ENCODE measurements at places on chromosomes 6 and 20.
A peak's percentile ranks its signal among the peaks of the same experiment; 100 is the strongest.

GRCh38 chr6:19892260-19892659 is 55.1 kb downstream of the ID4 start:
- DNase-seq, result no peak

DNA sequence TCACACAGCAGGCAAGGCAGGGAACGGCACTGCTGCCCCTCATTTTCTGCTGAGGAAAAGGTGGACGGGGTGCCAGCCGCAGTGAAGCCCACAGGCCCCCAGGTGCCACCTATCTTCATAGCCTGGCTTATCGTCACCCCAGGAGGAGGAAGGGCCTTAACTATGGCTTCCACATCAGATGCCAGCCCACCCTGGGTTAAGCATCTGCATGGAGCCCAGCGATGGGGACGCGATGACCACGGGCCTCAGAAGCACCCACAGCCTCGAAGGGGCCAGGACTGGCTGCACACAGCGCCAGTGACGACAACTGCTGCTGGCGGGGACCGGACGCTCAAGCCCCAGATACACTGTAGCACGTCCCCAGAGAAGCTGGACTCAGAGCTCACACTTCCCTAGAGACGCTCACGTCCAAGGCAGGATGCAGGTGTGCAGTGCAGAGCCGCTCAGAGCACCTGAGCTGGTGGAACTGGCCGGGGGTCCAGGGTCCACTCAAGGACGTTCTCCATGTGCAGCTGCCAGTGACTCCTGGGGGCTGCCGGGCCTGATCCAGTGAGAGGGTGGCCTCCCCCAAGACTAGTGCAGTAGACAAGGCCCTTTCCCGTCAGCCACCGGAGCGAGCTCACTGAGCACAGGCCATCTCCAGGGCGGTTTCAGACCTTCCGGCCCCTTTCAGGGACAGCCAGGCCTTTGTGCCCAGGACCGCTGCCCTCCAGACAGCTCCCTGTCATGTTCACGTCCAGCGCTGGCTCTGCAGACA is 83.0 kb downstream of the YTHDF1 start:
- no peak for DNase-seq

- DNase-seq, result no peak
Measured at GRCh38 chr6:125346201-125346925, 44.6 kb upstream of the HDDC2 start.

DNA sequence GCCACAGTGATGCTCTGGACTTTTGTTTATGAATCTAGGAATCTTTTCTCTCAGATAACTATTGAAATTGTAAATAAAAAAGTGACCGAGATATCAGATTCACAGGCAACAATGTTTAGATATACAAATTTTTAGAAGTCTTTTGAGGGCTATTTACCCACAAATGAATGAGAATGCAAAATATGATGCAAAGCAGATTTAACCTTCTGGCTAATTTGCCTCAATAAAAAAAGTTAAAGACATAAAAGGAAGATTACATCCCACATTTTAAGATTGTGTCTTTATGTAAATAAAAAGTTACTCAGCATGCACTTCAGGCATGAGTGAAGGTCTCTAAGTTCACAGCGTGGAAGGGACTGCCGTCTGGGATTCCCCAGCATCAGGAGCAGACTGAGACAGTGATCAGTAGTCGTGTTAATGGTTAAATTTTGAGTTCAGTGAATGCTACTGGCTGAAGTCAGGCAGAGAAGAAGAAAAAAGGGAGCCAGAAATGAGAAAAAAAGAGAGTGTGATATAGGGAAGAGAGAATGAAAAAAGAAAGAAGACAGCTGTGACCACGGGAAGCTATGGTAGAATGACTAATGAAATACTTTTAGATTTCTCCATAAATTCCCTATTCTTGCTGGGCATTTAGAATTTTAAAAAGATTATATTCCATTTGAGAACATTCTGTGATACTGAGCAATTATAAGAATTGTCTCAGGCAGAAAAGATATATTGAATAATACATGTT is 93.6 kb downstream of the MYB start:
- DNase-seq, result no peak

GRCh38 chr20:10487142-10488136 is 52.3 kb downstream of the SLX4IP start:
- no peak for DNase-seq

- DNase-seq, result no peak
Measured at GRCh38 chr6:79134699-79135474, 56.8 kb upstream of the PHIP start.

DNA sequence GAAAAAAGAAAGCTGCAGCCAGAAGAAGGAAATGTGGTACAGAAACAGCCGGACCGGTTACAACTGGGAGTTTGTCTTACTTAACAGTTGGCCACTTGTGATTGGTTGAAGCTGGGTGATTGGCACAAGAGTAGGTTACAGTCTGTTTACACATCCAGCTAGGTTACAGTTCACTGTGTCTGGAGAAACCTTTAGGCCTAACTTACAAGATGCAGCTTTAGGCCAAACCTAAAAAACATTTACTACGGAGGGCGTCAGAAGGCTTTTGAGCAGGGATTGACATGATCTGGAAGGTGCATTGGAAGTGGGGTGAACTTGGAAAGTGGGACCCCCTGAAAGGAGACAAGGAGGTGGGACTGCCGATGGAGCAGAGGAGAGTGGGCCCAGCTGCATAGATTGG is 122.3 kb downstream of the BANF2 start:
- no peak for DNase-seq

- DNase-seq, result no peak
Measured at GRCh38 chr6:2542858-2543218, 207.9 kb downstream of the MYLK4 start.

GRCh38 chr6:13524801-13525508 is 37.6 kb upstream of the GFOD1 start:
- no peak for DNase-seq

DNA sequence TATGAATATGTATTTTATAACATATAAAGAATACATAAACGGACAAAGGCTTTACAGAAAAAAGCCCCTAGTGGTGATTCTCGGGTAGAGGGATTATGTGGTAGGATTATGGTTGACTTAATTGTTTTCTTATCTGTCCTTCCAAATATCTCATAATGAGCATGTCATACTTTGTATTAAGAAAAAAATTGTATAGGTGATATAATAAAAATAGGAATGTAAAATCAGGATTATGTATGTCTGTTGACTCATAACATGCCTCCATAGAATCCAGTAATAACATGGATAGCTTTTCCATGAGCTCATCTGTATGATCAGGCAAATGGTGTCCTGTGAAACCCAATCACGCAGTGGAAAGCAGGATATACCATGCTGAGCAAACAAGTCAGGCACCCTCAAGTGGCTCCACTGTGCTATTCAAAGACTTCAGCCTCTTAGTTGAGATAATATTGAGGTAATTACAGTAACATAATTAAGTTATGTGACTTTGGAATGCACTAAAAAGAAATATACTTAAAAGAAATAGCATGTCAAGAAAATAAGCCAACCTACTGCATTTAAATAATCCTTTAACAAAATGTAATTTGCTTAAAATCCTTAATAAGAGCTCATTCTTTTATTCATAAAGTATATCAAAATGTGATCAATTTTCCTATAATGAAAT is 39.6 kb upstream of the PRELID3B start:
- DNase-seq, result peak; percentile 44

DNA sequence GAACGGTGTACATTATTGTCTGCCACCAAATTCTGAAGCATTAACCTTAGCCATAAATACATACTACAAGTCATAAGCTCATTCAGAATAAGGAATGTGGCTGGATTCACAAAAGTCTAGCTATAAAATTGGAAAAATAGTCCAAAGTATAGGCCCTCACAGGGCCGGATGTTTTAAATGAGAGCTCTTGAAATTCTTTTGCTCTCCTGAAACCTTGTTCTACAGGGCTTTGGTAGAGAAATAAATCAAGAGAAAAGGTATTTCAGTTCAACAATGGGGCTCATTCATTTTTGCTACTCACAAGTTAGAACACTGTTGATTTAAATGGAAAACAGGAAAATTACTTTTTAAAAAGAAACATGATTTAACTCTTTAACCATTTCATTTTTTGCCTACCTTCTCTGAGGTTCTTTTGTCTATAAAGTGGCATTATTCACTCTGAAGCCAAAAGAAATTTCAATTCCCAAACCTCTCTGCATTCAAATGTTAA is 58.0 kb downstream of the PREP start:
- no peak for DNase-seq

DNA sequence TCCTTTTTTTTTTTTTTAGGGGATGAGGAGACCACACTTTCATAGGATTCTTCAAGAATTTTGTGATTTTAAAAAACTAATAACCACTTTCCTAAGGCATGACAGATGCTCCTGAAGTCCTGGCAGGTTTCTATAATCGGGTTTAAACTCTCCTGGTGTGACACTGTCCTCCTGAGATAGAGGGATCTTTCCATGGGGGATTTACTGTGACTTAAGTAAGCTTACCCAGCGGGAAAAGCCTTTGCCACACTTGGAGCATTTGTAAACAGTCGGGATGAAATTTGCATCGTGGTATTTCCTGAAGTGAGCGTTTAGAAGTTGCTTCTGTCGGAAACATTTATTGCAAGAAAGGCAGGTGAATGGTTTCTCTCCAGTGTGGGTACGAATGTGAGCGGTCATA is 16.6 kb downstream of the CTCFL start:
- no peak for DNase-seq

DNA sequence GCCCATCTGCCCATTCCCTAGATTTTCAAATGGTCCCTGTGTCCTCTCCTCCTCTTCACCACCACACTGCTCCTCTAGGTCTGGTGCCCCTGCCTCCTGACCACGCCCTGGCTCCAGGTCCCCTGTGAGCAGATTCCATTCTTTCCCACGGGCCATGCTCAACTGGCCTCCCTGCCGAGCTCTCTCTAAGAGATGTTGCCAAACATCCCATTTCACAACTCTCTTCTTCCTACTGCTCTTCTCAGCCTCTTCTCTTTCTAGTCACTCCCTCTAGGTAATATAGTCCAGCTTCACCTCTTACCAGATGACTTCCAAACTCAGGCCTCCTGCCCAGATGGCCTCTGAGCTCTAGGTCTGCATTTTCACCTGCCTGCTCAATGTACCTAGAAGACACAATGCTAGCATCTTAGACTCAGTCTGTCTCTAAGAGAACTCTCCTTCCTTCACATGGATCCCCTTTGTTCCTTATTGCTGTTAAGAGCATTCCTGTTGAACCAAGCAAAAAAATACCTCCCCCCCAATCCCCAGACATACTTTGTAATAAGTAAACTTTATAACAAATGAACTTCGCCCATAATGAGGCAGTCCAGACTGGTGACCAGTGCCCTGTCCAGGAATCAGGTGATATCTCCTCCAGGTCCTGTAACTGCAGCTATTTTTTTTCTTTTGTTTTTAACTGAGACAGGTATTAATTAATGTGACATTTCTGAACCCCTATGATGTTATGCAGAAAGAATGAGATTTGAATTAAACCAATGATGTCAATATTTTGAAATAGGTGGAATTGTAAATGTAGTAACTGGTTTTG is 79.0 kb downstream of the LYRM4 start:
- no peak for DNase-seq

- no peak for DNase-seq
Measured at GRCh38 chr20:6426287-6426891, 303.6 kb upstream of the FERMT1 start.

- no peak for DNase-seq
Measured at GRCh38 chr6:30591008-30591407, 19.8 kb downstream of the ABCF1 start.

DNA sequence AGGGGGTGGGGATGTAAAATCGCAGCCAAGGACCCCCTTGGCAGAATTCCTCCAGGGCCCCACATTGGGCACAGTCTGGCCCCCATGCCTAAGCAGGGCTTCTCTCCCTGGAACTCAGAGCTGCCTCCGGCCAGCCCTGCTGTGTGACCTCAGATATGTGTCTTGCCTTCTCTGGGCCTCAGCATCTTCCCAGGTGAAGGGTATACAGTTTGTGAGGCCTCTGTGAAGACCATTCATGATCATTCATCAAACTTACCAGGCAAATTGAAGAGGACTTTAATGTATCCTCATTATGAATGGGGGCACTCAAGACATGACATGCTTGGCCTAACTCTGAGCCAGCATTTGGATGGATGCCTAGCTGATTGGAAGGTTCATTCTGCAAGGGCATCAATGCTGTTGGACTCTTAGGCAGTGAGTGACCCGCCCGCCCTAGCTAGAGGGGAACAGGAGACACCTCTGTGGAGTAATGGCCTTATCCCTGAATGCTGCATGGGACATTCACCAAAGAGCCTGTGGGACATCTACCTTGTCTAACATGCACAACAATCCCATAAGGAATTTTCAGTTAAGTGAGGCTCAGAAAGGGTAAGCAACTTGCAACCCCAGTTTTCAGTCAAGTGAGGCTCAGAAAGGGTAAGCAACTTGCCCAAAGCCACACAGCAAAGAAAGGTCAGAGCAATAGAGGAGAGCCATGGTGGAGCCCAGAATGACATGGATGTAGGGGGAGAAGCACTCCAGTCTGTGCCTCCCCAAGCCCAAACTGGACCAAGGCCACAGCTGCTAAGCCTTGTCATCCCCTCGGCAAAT is 535 bp downstream of the CCN5 start:
- no peak for DNase-seq

GRCh38 chr6:43172104-43173007 is 1.3 kb downstream of the SRF start:
- no peak for DNase-seq

DNA sequence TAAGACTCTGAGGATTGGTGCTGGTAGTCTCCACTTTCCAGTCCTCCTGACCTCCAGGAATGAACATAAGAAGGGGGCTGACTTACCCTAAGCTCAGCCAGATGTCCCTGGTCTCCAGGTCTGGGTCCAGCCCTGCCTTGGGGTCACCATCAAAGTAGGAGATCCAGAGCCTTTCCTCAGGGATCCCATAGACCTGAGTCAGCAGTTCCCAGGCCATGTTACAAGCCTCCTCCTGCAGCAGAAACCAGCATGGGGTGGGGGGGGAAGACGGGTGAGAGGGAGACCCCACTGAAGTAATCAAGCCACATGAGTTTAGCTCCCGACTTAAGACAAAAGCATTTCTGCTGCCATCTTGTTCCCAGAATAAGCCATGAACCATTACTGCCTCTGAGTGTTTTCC is 1.8 kb downstream of the AARS2 start:
- no peak for DNase-seq

GRCh38 chr6:7675353-7675945 is 50.5 kb upstream of the BMP6 start:
- DNase-seq, result no peak

GRCh38 chr20:59933296-59933848 is at the start of gene SYCP2:
Gene SYCP2, minus strand, starts transcription at chr20:59933637. Its CDS starts 11,224 bp downstream, at chr20:59922413.
- DNase-seq, result no peak

- no peak for DNase-seq
Measured at GRCh38 chr6:39330476-39330875, 8.0 kb upstream of the KCNK16 start.

DNA sequence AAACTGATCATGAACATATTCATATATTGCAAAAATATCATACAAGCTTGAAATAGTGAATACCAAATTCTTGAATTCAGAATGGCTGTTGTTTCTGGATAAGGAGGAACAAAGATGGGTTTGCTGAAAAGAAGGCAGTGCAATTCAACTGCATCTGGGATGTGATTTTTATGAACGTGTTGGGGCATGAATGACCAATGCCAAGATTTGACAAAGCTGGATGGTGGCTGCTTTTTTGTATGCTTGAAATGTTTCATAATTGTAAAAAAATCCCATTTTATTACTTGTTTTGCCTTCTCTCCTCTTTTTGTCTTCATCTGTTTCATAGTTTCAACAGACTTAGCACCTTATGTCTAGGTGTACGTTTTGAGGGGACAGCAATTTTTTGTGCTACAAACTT is 36.8 kb upstream of the BCAS1 start:
- DNase-seq, result no peak
